ENCODE measurements at places on chromosomes 4 and X.

GRCh38 chr4:120659616-120660170, 262.8 kb downstream of the PRDM5 start:
- no peak for DNase-seq

DNA sequence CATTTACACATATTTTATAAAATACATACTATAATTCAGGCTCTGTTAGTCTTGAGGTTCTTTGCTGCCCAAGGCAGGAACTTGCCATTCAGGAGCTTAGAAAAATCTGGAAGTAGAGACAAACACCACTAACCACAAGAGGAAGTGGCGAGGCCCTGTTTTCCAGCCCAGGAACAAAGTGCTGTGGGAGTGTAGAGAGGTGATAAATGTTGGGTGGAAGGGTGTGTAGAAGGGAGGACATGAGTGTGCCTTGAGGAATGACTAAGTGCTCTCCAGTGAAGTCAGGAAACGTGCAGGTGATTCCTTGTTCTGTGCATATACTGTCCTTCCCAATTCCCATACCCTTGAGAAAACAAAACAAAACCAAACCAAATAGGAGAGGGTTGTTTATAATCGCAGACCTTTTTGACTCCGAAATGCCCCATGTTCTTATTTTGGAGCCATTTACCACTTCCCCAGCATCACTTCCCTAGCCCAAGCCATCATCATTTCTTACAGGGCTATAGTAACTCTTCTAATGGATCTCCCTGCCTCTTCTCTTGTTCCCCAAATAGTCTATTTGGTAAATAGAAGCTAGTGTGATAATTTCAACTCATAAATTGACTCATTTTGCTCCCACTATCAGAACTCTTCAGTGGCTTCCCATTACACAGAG, 83.2 kb downstream of the GPAT3 start:
- peak; percentile 73 for DNase-seq

GRCh38 chr4:113080050-113080449, 30.6 kb downstream of the ANK2 start:
- peak; percentile 22 for DNase-seq

DNA sequence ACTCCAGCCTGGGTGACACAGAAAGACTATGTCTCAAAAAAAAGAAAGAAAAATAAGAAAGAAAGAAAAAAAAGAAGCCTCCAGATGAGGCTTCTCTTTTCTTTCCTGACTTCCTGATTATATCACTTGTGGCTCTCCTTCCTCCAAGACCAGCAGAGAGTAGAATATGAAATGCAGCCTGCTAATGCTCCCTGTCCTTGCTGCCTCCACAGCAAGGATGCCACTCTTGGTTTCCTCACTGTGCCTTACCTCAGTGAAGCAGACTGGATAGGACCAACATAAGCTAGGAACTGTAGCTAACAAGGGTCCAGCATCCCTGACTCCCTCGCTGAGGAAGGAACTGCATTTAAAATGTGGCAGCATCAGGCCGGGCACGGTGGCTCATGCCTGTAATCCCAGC, 11.7 kb downstream of the SLC25A43 start:
- no peak for DNase-seq

DNA sequence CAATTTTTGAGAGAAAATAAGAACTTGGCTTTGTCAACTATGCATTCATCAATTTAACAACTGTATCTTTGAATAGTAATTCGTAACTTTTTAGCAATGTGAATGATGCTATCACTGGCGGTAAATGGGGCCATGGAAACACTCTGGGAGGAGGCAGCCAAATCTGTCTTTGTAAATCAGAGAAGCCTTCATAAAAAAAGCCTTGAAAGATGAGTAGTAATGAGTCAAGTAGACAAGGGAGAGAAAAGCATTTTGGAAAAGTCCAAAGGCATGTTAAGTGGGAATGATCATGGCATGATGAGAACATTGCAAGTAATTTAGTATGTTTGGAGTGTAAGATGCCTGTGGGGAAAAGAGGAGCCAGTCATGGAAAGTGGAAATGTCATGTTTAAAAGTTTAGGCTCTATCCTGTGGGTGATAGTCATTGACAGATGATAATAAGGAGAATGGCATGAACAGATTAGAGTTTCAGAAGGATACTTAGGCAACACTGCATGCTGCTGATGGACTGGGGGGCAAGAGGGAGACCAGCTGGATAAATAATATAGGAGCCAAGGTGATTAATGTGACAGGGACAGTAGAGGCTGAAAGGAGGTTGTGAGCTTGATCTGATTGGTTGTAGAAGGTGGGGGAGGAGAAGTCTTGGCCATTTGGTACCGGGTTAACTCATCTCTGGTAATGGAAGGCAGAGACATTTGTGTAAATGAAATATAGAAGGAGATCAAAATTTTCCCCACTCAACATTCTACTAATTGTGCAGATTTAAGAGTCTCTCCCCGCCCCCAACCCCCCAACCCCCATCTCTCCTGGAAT, 16.3 kb downstream of the SPRY1 start:
- no peak for DNase-seq

GRCh38 chr4:114420069-114420468, 178.5 kb upstream of the UGT8 start:
- no peak for DNase-seq

- DNase-seq: no peak
Measured at GRCh38 chr4:135941671-135942070, 1590.6 kb downstream of the PCDH18 start.

Measured in amniotic epithelial cell (primary cell).